ENCODE measurements at places on chromosomes 7 and 10.
A peak's percentile ranks its signal among the peaks of the same experiment; 100 is the strongest.

DNA sequence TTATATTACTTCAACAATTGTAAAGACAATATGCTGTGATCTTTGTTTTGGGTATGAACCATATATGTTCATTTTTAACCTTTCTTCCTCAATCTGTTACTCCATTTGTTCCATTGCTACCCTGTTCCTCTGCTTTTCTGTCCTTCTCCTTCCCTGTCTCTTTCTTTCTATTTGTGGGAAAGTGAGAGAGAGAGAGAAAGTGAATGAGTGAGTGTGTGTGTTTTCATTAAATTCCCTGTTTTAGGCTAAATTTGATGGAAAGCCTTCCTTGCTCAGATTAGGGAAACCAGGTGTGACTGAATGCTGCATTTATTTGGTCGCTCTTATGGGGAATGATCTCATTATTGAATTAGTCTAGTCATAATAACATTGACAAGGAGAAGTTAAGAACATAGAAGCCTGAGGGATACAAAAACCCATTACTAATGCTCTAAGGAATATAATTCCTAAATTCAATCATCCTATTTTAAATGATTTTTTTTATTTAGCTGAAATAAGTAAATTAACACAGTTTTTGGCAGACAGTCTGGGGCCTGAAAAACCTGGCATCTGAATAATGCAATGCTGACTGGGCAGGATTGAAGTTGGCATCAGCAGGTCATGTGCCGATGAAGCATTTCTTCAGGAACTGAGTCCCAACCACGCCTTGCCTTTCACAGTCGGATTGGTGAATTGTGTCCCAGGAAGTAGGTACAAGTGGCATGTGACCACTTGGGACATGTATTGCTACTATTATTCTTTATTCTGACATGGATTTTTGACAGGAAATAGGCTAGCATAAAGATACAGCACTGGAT, 117.6 kb upstream of the LRGUK start:
- DNase-seq, result no peak

- DNase-seq, result no peak
Measured at GRCh38 chr10:60989400-60989876, 45.5 kb upstream of the RHOBTB1 start.

DNA sequence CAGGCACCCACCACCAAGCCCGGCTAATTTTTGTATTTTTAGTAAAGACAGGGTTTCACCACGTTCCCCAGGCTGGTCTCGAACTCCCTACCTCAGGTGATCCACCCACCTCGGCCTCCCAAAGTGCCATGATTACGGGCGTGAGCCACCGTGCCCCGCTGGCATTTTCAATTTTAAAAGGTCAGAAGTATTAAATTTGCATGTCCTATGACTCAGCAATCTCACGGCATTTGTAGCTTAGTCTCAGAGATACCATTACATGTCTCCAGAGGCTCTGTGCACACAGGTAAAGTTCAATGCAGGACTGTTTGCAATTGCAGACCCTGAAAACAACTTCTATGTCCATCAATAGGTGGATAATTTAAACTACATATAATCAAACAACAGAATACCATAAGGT, 99.2 kb downstream of the DLG5 start:
- DNase-seq, result no peak

DNA sequence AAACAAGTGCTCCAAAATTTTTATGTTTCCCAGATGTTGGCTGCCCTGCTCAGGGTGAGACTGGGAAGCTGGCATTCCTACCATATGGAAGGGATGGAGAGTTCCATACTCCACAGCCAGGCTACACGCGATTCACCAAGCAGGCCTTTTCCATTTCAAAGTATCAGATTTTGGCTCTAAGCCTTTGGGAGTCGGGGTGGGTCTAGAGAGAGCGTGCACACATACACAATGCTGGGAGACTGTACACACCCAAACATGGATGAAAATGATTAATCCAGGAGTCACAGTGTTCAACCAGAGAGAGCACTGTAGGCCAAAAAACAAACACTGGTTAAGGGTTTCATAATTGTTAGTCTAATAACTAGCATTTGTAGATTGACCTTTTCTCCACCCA, 295.0 kb downstream of the BICC1 start:
- no peak for DNase-seq

DNA sequence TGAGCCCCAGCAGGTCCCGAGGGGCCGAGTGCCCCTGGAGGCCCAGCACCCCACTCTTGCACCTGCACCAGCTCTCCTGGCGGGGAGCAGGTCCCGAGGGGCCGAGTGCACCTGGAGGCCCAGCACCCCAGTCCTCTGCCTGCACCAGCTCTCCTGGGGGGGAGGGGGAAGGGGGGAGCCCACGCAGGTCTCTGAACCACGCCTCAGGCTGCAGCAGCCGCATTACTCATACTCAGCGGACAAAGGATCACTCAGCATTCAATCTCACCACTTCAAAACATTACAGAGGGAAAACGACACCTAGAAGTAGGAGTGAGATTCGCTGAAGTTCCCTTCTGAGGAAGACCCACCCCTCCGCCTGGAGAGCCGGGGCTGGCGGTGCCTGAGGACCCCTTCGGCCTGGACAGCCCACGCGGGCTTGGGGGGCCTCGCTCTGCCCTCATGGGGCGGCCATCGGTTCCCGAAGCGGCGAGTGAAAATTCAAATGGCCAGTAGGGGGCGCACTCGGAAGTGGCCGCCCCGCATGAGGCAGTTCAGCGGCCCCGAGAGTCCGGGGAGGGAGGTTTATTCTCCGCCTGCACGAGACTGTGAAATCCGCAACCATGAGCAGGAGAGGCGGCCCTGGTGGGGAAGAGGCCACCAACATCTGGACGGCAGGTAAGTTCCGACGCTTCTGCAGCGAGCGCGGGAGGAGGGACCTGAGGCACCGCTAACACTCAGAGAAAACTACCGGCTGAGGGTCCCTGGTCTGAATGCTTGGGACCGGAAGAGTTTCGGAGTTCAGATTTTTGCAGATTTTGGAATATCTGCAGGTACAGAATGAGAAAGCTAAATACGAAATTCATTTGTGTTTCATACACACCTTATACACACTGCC, 1.1 kb upstream of the GPER1 start:
- DNase-seq, result peak; percentile 97

GRCh38 chr7:100367676-100368613, 5.3 kb upstream of the PILRA start:
- no peak for DNase-seq

GRCh38 chr10:108721874-108722273, 1201.4 kb downstream of the XPNPEP1 start:
- no peak for DNase-seq

- no peak for DNase-seq
Measured at GRCh38 chr10:101346177-101346576, 7.8 kb upstream of the BTRC start.

DNA sequence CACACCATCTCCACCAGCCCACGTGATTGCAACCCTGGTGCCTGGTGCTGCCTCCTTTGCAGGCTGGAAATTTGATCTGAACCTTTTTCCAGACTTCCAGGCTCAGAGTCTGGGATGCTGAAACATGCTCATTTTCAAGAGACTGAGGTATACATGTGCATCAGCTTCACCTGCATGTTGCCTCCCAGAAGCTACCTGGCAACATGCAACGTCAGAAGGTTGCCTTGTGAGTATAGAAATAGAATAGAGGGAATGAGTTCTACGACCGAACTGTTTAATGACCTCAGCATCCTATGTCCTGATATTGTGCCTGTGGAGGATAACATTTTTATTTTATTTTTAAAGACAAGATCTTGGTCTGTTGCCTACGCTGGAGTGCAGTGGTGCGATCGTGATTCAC, 1.9 kb upstream of the ZNF212 start:
- no peak for DNase-seq

DNA sequence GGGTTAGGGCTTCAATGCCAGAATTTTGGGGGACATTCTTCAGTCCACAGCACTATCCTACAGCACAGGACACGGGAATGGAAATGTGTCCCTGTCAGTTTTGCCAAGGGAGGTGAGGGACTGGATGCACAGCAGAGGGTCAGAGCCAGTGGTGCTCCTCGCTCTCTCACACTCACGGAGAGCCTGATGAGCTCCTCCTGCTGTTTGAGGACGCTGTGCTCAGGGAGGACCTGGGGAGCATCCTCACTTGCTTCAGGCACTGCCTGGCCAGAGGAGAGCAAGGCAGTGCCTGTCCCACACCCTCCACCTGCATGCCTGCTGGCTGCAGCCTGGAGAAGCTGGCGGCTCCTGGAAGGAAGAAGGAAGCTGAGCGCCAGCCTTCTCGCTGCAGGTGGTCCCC, 58.6 kb downstream of the RAMP3 start:
- DNase-seq, result no peak

DNA sequence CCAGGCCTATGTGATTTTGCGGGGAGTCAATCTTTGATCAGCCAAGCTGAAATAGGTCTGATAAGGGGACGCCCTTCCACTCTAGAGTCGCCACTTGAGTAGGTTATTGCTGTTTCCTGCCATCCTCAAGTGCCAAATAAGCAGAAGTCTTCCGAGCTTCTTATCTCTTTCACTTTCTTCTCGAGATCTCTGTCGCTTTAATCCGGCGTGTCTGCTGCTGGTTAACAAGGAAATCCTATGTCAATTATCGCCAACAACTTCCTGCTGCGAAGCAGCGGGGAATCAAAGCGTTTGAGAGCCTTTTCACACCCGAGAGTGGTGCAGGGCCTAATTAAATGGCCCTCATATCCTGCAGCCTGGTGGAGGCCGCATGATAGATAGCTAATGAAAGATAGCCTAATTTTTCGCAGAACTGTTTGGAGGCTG, 215.9 kb downstream of the RAB11FIP2 start:
- DNase-seq, result no peak

Measured in GM12891 (cell line).